ENCODE measurements at places on chromosomes 1 and 21.

DNA sequence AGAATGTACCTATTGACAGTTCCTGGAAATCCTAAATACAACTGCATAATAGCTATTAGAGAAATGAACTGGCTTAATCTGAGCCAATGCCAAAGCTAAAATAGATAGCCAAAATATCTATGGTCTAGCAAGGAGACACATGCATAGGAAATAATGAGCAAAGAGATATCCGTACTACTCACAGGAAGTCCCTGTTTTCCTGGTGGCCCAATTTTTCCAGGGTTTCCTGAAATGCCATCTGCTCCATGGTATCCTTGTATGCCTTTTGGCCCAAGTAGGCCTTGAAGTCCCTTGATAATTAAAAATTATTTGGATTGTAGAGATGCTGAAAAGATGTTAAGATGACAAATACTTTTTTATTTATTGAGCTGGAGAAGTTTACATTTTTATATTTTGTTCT, 108.4 kb upstream of the ZNHIT6 start:
- DNase-seq: no peak

DNA sequence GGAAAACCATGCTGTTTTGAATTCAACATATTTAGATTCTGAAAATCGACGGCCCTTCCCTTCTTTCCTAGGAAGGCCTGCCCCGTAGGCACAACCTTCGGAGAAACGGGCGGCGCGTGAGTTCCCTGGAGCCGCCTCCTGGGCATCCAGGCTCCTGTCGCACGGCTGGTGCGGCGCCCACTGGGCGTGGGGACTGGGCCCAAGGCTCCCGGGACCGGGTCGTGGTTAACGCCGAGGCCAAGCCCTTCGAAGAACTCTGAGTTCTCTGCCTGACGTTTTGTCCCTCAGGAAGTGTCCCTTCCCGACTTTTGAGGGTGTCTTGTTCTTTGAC, 19.2 kb upstream of the TBX15 start:
- no peak for DNase-seq

DNA sequence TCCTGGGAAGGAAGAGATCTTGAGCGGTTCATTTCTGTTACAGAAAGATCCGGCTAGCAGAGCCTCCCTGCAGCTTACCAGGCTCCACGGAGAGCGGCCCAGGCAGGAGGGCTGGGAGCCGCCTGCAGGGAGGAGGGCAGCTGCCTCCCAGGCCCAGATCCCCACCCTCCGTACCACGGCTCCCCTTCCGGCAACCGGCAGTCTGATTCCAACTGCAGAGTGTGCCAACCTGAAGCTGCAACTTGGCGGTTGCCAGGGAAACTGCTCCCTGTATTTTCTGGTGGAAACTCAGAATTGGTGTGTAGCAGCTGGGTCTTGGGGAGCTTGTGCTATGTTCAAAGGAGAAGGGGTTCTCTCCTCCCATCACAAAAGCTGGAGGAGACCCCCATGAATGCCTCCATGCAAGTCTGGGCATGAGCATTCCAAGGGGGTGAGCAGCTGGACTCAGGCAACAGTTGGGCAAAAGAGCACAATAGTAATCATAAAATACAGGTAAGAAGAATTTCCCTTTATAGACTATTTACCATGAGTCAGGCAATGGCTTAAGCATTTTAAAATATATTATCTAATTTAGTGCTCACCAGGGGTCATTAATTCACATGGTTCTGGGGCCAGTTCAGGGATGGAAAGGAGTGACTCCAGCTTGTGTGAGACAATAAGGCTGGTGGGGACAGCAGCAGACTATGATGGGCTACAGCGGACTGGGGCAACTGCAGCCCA, 46.1 kb upstream of the KAZN start:
- no peak for DNase-seq

DNA sequence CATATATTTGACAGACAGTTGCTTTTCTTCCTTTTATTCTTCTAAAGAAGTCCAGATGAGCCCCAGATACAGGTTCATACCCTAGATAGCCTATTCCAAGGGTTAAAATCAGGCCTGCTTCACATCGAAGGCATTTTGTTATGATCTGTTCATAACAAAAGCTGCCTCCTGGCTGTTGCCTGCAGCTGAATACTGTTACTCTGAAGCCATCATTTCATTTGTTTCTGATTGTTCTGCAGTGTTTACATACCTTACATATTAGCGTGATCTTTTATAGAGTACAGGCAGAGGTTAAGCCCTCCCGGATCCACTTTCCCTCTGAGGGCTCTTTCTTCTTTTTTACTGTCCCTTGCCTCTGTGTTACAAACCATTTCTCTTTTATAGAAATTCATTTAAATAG, 219.0 kb upstream of the HOOK1 start:
- DNase-seq: peak; percentile 58

- DNase-seq: peak; percentile 64
These were observed 150.8 kb downstream of the MAST2 start for GRCh38 chr1:45953934-45954847.

Data from H4 (cell line).